ENCODE measurements at places on chromosomes 1 and 21.

GRCh38 chr1:60972841-60973364 is 109.5 kb upstream of the NFIA start:
- no peak for DNase-seq

DNA sequence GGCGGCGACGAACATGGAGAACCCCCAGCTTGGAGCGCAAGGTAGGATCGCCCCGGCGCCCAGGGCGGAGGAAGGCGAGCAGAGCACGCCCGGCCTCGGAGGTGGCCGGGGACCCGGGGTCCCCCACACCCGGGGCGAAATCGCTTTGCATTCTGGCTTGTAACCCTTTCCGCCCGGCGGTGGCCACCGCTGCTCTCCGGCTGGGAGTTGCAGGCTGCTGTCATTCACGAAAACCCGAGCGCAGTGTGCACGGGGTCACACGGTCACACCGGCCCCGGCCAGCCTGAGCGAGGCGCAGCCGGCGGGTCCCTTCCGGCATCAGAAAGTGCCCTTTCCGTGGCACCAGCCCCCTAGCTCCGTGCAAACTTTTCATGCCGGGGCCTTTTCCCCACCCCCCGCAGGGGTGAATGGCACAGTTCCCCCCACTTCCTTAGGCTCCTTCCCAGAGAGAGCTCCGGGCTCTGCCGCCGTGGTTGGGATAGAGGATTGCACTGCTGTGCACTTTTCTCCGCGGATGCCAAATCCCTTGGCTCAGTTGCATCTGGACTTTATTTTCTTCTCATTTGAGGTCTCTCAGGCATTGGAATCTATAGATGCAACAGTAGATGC is 802 bp downstream of the KAZN start:
- DNase-seq = peak; percentile 48

DNA sequence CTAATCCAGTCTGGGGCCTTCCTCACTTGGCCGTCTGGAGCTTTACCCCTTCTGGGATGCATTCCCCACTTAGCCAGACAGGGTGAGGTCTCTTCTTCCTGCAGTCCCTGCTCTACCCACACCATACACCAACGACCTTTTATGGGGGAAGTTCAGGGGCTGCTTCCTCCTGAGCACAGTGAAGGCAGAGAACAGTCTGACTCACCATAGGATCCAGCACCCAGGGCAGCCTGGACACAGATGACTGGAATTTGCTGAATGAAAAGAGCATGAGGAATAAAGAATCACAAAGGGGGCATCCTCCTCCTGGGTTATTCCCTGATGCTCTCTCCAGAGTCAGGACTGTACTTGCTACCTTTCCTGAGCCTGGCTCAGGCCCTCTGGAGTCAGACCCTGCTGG is 4.6 kb upstream of the FOXE3 start:
- DNase-seq = no peak

DNA sequence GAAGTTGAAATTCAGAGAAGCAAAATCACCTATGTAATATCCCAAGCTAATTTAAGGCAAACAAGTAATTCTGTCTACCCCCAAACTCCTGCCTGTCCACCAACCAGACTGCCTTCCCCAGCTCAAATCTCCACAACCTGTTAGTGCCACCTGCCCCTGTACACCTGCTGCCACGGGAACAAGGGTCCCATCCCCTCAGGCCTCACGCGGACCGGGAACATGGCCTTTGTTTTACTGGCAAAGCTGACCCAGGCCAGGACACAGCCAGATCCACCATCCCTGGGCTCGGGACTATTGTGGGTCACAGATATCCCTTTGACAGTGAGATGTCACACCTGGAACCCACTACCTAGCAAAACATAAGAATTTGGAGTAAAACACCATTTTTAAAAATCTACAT is 139.3 kb upstream of the SGIP1 start:
- DNase-seq = no peak

- DNase-seq = no peak
These were observed 35.6 kb upstream of the PUM1 start for GRCh38 chr1:31101147-31101502.

- DNase-seq = no peak
These were observed 878 bp downstream of the SMG7 start for GRCh38 chr1:183473217-183473536.

DNA sequence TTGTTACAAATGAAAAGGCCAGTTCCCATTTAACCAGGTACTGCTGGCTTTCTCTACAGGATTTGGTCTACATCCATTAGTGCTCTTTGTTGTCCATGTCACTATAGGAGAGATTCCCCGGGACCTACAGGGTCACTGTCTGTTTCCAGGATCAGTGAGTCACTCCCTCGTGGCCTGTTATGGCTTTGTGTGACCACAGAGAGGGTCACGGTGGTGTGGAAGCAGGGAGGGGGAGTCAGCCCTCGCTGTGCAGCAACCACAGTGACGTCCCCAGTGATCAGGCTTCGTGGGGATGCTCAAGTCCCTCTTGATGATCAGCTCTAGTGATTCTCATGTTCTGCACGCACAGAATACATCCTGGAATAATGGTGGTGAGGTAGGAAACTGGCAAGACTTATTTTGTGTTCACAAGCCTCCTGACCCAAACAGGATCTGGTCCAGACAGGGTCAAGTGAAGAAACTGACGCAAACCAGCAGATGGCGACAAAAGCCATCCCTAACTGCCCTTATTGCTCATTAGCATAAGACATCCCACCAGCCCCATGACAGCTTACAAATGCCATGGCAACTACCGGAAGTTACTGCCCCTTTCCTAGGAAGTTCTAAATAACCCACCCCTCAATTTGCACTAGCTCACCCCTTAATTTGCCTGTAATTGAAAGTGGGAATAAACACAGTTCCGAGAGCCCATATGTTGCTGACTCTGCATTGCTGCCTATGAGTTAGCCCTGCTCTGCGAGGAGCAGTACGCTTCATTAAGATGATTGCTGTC is 98.5 kb downstream of the DISC1 start:
- DNase-seq = peak; percentile 51

GRCh38 chr1:220271706-220272046 is 577 bp downstream of the RAB3GAP2 start:
- DNase-seq = peak; percentile 32

- no peak for DNase-seq
These were observed 3.2 kb downstream of the DMBX1 start for GRCh38 chr1:46492871-46493270.

- no peak for DNase-seq
These were observed 78.9 kb upstream of the DMRTA2 start for GRCh38 chr1:50502147-50502546.

- DNase-seq = no peak
These were observed 346.1 kb downstream of the SIPA1L2 start for GRCh38 chr1:232283864-232284263.

GRCh38 chr1:60596791-60597750 is 485.3 kb upstream of the NFIA start:
- DNase-seq = no peak

GRCh38 chr1:1594602-1595260 is 5.2 kb downstream of the FNDC10 start:
- peak; percentile 56 for DNase-seq

DNA sequence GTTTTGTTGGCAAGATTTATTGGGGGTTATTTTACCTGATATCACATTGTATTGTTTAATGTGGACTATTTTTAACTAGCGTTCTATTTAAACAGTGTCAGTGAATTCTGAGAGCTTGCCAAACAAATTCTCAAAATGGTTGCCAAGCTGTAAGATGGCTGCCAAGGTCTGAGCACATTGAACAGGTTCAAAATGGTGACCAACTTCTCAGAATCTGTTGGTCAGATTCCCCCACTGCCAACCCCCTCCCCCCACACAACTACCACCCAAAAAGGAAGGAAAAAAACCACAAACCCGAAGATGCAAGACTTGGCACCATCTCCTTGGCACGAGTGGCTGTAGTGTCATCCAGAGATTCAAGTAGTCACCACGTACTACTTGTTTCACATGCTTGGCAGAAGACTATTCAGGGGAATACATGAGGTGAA is 159.1 kb downstream of the NFIA start:
- DNase-seq = no peak

DNA sequence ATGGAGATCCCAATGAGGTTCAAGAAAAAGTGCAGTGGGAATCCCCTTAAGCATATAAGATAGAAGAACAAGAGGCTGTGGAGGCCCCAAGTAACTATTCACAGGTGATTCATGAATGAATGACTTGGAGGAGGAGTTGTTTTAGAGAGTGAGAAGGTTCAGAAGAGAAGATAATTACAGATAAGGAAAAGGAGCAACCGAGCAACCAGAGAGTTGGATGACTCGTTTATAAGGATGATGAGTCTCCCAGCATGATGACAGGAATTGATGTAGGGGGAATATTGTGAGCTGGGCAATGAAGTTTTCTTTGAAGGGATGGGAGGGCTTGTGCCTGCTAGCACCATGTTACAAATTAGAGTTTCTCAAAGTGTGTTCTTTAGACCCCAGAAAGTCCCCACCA is 9.8 kb downstream of the C8A start:
- no peak for DNase-seq

DNA sequence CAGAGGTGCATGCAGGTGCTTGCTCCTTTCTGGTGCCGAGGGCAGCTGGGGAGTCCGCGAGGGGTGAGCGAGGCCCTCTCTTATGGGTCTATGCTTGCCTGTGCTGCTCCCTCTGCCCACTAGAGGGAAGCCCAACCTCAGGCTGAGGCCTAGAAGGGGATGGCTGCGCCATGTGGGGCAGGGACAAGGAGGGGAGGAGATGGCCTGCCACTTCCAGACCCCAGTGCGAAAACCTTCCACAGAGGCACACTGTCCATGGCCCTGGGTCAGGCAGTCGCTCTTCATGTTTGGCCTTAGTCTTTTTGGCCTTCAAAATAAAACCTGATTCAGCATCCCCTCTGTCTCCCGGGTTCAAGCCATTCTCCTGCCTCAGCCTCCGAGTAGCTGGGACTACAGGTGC is 14.0 kb downstream of the RHBG start:
- DNase-seq = peak; percentile 68
